Activated CD8-positive, alpha-beta T cell treated with anti-CD3 and anti-CD28 coated beads, Interleukin-2, amount 10 ng/mL, durations not matched to agents 7 days and 5 days (primary cell): ENCODE measurements at places on chromosomes 6 and 20. TPM values are rescaled to one million over a fixed set of nuclear protein-coding genes. Genes with fewer than 3 reads are reported as not detected.

PXDC1 gene
- total RNA-seq: not detected

PPP1R18 gene
- 304 TPM for total RNA-seq

NOP56 gene
- total RNA-seq: 450 TPM

EYA4 gene
- total RNA-seq: not detected

HCRTR2 gene
- not detected for total RNA-seq

FAM83C gene
- total RNA-seq: not detected

PTPN1 gene
- total RNA-seq: 59.7 TPM

ARHGAP40 gene
- total RNA-seq: not detected

DNAH8 gene
- not detected for total RNA-seq

BPIFB2 gene
- not detected for total RNA-seq

KIF25 gene
- total RNA-seq: not detected

MDN1 gene
- total RNA-seq: 58.2 TPM

KCNG1 gene
- total RNA-seq: not detected

MUC21 gene
- not detected for total RNA-seq

MAS1 gene
- not detected for total RNA-seq

LGSN gene
- total RNA-seq: not detected

ETV7 gene
- total RNA-seq: 4.6 TPM

DEFB124 gene
- not detected for total RNA-seq

SOX18 gene
- 0.13 TPM for total RNA-seq

RPS10 gene
- 1,289 TPM for total RNA-seq
